ENCODE measurements at places on chromosomes 2 and 18. TPM values are rescaled to one million over a fixed set of nuclear protein-coding genes. Genes with fewer than 3 reads are reported as not detected.
A peak's percentile ranks its signal among the peaks of the same experiment; 100 is the strongest.

Gene RABL2A
- total RNA-seq: 9.4 TPM

Gene ATOH8
- total RNA-seq: 18.6 TPM

GRCh38 chr18:5879479-5879882 is 15.8 kb downstream of the TMEM200C start:
- DNase-seq: peak; percentile 62

- no peak for DNase-seq
Observed at GRCh38 chr2:75952173-75952572, 241.5 kb upstream of the GCFC2 start.

DNA sequence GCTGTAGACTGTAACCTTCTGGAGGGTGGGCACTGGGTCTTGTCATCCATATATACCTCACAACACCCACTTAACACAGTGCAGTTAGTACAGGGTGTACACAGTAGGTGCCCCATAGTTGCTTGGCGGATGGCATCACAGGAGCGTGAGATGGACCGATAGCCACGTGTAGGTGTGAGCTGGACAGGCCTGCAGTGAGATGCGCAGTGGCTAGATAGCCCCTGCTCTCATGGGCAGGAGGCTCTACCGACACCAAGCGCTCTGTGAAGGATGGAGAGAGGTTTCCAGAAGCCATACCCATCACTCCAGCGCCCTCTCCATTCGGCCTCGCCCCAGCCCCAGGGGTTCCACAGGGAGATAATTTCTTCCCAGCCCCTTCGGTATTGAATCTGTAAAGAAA is 49.5 kb downstream of the CAPN13 start:
- DNase-seq: no peak

Gene LYG2
- not detected for total RNA-seq

DNA sequence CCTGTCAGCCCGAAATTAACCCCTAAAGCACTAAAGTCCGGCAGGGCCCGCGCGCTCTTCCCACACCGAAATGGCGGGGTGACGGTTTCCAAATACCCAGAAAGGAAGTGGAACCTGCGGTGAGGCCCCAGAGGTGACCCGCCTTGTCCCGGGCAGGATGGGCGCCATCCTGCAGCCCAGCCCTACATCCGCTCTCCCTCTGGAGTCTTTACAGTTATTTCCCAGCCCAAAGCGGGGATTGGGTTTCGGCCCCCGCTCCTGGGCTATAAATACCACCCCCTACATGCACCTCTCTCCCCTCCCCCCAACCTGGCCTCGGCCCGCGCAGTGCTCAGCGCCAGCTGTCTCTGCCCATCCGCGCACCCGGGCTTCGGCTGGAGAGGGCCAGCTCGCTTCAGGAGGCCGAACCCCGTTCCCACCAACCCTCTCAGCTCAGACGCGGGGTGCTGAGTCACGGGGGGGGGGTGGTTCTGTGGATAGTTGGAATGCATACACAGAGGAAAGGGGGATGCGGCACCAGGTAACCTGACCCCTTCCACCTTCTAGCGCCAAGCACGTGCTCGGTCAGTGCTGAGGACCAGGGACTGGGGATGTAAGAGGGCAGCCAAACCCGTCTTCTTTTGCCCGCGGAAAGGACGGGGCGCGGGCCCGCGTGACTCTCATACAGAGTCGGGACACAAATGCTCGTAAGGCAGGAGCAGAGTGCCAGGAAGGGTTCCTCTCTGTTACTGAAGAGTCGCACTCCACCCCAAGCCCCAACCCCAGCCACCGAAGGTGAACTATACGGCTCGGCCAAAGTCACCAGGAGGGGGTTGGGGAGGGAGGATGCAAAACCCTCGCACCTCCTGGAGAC is at the start of gene TUBA4B:
Gene TUBA4B (plus strand): TSS at position 344 of the 853 bp plus-strand sequence. CDS start 165 bp downstream, at position 509.
- DNase-seq: peak; percentile 91

- no peak for DNase-seq
Observed at GRCh38 chr18:50654658-50655550, 95.0 kb downstream of the MAPK4 start.

Gene CSRNP3
- total RNA-seq: 2.7 TPM

- DNase-seq: peak; percentile 75
Observed at GRCh38 chr18:37294951-37295350, 270.6 kb downstream of the CELF4 start.

GRCh38 chr2:190600293-190601103 is 48.4 kb upstream of the NAB1 start:
- DNase-seq: no peak

DNA sequence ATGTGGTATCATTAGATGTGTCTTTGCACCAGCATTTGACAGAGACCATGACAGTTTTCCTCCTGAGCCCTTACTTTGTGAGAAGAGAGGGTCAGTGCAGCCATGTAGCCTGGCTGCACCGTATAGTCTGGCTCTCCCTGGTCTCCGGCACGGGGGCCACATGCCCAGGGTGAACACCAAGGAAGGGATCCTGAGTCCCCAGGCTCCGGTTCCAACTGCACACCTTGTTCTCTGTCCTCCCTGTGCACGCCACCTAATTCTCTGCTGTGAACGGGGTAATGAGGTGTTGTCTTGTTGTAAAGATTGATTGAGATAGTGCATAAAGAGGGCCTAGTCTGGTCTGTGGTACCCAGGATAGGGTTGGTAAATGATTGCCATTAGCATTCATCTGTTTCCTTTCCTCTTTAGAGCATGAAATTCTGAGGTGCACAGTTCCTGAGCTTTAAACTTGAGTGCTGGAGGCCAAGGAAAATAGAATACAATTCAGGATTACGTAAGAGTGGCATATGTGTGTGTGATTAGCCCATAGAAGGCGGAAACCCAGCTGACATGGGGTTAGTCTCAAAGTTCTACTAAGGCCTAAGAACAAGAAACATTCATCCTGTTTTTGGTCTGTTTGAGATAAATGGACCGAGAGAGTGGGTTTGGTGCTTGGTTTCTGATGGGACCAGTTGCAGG is 55.5 kb downstream of the NCK2 start:
- DNase-seq: no peak

DNA sequence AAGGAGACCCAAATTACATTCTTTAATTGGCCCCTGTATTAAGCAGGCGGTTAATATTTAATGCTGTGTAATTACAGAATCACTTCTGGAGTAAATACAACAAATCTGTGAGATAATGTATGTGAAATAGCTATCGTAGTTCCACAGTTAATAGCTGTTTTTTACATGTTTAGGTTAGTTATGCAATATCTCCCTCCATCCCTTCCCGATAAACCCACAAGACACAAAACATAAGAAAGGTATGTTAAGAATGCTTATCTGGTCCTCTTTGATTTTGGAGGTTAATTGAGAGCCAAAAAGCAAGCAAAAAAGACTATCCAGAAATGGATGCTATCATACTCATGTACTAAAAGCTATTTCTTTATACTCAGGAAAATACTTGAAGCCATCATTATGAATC is 49.1 kb downstream of the ZNF638 start:
- DNase-seq: no peak

DNA sequence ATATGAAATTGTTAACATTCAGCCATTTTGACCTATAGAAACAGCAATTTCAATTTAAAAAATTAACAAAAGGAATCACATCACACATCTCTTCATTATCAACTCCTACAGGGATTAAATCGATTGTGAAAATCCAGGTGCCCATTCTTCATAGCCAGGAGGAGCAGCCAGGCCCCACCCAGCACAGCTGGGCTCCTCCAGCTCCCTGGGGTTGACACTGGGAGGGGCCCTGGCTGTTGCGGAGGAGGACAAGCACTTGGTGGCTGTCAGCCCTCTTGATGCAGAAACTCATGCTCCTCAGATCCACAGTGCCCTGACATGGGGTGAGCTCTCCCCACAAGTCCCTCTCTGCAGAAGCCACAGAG is 99.8 kb downstream of the FAM210A start:
- DNase-seq: peak; percentile 81

DNA sequence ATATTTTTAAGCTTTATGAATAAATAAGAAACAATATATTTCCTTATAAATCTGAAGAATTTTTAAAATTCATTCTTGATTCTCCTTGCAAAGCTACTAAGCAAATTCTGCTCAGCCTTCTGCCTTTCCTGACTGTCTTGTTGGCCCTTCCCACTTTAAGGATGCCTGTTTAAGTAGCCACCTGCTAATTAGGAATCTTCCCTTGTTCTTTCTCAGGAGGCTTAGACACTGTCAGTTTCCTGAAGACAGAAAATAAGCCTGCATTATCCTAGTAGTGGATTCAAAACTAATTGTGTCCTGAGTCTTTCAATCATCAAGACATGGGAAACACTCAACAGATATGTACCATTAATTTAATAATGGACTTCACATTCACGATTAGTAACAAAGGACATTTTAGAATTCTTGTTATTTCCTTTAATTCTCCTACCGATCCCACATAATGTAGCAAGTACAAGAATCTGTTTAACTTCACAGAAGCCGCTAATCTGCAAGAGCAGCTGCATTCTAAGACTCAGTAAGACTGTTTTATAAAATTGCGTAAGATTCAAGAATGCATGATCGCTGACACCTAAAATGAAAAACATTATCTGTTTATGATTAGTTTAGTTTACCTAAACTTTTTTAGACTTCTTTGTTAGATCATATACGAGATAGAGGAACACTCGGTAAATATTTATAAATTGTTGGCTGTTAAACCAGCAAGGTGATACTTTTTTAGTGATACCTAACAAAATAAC is 445.4 kb upstream of the DSEL start:
- DNase-seq: no peak

GRCh38 chr2:31987454-31988220 is 23.2 kb downstream of the MEMO1 start:
- DNase-seq: peak; percentile 91

DNA sequence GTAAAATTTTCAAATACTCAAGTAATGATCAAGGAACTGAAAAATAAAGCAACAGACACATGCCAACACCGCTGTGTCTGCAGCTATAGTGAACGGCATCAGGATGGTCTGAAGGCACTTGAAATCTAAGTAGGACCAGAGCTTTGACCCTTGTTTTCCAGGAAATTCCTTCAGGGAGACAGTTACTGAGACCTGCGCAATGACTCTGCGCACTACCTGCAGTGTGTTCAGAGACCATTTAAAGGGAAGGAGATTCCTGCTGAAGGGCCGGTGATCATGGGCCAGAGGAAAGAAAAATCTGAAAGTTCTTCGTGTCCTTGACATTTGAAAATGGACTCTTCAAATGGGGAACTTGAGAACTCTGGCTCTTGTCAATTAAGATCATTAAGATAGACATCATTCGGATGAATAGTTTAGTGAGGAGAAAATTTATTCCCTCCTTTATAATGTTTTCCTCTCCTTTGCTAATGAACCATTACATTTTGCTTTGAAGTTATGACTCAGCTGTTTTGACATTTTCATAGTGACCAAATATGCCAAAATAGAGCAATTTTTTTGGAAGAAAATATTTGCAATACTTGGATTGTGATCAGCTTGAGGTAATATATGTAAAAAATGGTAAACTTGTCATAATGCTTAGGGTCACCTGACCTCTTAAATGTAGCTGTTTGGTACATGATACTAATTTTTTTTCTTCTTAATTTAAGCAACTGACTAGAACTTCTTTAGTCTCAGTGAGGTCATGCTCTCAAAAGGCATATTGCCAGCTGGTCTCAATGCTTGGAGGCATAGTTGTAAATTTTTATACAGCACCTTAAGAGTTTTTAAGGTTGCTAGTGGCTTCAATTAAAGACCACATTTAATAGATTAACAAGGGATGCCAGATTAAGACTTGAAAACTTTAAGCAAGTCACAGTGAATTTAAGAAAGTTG is 329.3 kb downstream of the ARHGAP15 start:
- no peak for DNase-seq

- DNase-seq: peak; percentile 95
Observed at GRCh38 chr2:178194600-178195389, 483 bp downstream of the OSBPL6 start.

DNA sequence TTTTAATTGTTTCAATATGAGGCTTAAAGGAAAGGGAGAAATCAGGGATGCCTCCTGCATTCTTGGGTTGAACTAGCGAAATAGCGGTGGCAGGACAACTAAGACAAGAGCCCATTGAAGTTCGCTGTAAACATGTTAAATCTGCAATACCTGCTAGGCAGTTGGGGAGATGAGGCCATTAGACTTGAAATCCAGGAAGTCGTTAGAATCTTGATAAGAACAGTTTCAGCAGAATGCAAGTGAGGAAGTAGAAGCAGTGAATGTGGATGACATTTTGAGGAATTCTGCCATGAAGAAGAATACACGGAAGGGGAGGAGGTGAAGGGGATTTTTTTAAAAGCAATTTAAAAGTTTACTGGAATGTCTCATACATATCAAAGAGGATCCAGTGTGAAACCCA is 109.7 kb downstream of the LPIN1 start:
- no peak for DNase-seq

GRCh38 chr18:33750366-33750765 is 172.3 kb downstream of the ASXL3 start:
- DNase-seq: no peak

DNA sequence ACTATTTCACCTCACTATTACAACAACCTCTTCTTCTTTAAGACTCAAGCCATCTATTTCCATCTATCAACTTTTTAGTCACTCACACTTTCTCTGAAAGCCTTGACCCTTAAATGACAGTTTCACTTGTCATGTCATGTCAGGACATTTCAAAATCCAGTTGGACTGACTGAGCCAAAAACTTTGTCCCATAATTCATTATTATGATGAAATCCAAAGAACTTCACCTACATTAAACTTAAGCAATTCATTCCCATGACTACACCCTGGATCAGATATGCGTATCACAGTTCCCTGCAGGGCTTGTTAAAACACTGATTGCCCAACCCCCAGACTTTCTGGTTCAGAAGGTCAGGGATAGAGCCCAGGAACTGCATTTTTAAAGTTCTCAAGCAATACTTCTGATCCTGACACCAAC is 26.5 kb downstream of the LDAH start:
- DNase-seq: no peak

DNA sequence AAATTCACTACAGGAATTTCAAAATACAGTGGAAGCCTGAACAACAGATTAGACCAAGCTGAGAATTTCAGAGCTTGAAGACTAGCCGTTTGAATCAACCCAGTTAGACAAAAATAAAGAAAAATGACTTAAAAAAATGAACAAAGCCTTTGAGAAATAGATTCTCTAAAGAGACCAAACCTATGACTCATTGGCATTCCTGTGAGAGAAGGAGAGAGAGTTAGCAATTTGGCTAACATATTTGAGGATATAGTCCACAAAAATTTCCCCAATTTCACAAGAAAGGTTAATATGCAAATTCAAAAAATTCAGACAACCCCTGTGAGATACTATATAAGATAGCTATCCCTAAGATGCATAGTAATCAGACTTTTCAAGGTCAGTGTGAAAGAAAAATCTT is 78.0 kb downstream of the MYO3B start:
- no peak for DNase-seq

- DNase-seq: no peak
Observed at GRCh38 chr2:128746356-128746755, 427.7 kb upstream of the HS6ST1 start.

Gene CYBRD1
- 338 TPM for total RNA-seq

All from osteoblast (primary cell).